ENCODE measurements at places on chromosomes 11 and 22.

- peak; percentile 44 for DNase-seq
Observed at GRCh38 chr11:115645631-115646317, 141.6 kb upstream of the CADM1 start.

DNA sequence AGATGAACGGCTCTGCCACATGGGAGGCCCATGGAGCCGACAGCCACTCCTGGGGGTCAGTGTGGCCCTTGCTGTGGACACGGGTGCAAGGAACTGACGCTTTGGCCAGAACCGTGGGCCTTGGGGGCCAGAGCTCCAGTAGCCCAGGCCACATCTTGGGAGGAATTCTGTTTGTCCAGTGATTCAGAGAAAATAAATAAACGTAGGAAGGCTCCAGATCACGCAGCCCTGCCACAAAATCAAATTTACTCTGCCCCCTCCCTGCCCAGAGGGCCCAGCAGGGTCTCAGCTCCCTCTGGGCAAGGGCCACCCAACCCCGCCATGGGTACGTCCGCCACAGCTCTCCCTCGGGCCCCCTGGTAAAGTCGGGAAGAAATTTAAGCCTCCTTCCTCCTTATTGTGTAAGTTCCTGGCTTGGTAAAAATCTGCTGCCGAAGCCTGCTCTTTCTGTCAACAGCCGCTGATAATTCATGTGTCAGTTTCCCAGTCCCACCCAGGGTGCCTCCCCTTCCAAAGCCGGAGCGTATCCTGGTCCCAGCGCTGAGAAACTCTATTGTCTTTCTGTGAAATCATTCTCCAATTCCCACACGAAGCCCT lies 6.9 kb upstream of the MUC5AC start:
- DNase-seq: no peak

DNA sequence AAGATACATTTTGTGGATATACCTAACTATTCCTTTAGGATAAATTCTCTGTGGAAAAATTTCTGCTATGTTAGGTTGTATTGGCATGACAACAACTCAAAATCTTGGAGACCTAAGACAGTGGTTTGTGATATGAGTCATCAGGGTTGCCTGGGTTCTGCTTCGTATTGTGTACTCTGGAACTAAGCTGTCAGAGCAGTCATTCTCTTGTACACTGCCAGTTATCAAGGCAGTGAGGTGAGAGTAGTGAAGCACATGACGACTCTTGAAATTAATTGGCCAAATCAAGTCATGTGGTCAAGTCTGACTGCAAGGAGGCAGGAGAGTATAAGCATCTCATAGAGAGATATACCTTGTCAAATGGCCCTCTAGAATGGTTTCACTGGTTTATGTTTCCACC lies 104.4 kb downstream of the FANCF start:
- DNase-seq: no peak

DNA sequence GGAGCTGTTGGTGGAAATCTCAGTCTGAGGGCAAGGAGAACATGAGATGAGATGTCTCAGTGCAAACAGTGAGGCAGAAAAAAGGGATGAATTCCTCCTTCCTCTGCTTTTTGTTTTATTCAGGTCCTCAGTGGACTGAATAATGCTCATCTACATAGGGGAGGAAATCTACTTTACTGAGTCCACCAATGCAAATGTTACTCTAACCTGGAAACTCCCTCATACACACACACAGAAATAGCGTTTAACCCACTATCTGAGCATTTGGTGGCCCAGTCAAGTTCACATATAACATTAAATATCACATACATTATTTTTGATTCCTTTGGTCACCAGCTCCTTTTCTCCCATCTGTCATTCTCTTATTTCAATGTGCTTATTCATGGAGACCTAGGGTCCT lies 418.8 kb downstream of the TMEM135 start:
- no peak for DNase-seq

- no peak for DNase-seq
Observed at GRCh38 chr22:43467216-43467940, 55.6 kb downstream of the MPPED1 start.

DNA sequence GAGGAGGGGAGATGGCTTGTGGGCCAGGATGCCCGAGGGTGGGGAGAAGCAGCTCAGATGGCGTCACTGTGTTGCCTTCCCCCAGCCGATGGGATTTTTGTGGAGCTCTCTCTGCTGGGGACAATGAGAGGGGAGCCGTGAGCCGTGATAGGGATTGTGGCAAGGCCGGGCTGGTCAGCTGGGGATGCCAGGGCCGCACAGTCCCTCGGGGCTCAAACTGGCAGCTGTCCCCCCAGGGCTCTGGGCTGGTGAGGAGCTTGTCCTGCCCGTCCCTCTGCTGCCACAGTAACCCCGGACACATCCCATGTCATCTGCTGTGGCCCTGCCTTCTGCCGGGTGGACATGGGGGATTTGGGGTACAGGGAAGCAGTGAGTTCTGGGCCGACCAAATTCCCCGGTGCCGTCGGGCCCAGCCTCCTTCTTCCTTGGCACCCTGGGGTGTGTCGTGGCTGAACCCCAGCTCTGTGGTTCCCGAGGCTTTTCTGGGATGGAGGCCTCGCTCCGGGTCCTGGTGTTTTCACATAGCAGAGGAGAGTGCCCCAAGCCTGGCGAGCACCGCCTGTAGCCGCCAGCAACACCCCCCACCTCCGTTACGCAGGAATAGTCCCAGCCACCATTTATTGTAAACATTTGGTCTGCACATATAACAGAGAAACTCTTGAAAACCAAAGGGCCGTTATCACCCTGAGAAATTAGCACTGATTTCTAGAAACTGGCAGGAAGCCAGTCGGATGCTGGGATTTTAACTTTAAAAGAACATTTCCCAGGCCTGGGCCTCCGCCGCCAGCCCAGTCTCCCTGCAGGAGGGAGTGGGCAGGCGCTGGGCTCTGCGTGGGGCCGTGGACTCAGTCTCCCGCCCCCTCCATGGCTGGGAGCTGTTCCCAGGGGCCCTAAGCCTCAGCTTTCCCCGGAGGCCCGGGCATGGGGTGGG lies 9.9 kb downstream of the BRSK2 start:
- DNase-seq: peak; percentile 73

DNA sequence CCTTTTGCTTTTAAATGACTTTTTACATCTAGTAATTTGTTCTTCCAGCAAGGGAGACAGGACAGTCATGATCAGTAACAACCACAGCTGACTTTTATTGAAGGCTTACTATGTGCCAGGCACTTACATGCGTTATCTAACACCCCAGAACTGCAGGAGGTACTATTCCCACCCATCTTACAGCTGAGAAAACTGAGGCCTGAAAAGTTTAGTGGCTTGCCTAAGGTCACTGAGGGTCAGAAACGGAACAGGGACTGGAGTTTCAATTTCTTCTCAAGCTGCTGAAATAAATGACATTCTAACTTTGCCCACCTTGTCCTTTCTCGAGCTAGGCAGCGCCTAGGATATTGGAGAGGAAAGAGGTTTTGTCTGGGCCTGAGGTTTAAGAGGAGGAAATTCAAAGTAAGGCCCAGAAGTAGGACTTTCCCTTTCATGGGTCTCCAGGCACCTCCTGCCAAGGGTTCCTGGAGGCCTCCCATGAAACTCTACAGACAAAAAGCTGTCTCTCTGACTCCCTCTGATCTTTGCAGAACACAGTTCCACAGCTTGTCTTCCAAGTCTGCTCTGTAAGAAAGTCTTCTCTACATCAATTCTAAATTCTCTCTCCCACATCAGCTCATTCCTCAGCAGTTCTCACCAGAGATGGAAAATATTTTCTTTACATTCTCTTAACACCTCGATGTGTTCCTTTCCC lies 102.2 kb downstream of the NAT10 start:
- DNase-seq: no peak

GRCh38 chr22:42280836-42281235 lies 10.4 kb upstream of the TCF20 start:
- DNase-seq: no peak

GRCh38 chr22:43390872-43391271 lies 20.9 kb upstream of the MPPED1 start:
- no peak for DNase-seq

DNA sequence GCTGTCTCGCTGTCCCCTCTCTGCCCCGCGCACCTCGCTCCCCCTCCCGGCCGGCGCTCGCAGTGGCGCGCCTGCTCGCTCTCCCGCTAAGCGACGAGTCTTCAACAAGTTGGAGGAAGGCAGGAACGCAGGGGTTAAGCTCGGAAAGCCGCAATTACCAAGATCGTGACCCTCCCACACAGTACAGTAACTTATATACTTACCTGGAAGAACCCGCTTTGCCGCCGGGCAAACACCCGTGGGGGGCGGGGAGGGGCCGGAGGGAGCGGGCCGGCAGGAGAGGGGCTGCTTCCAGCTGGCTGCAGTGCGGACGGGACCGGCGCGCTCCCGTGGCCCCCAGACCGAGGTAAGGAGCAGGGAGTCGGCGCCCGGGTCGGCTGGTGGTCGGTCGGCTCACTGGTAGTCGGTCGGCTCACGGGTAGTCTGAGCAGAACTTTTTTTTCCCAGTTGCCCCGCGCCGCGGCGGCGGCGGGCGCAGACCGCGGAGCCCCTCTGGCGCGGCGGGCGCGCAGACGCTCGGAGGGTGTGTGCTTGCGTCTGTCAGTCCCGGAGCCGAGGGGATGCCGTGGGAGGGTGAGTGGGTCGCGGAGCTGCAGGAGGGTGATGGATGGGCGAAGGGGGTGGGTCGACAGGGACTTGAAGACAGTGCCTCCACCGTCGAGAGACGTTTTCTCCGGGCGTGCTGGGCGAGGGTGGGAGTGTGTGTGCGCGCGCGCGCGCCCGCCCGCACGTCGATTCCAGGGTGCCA lies 101.2 kb upstream of the HSD17B12 start:
- peak; percentile 78 for DNase-seq

GRCh38 chr11:23765682-23766252 lies 731.1 kb upstream of the LUZP2 start:
- no peak for DNase-seq

- DNase-seq: no peak
Observed at GRCh38 chr11:24391167-24391566, 105.7 kb upstream of the LUZP2 start.

GRCh38 chr22:23175817-23176644 lies 4.3 kb upstream of the BCR start:
- no peak for DNase-seq

DNA sequence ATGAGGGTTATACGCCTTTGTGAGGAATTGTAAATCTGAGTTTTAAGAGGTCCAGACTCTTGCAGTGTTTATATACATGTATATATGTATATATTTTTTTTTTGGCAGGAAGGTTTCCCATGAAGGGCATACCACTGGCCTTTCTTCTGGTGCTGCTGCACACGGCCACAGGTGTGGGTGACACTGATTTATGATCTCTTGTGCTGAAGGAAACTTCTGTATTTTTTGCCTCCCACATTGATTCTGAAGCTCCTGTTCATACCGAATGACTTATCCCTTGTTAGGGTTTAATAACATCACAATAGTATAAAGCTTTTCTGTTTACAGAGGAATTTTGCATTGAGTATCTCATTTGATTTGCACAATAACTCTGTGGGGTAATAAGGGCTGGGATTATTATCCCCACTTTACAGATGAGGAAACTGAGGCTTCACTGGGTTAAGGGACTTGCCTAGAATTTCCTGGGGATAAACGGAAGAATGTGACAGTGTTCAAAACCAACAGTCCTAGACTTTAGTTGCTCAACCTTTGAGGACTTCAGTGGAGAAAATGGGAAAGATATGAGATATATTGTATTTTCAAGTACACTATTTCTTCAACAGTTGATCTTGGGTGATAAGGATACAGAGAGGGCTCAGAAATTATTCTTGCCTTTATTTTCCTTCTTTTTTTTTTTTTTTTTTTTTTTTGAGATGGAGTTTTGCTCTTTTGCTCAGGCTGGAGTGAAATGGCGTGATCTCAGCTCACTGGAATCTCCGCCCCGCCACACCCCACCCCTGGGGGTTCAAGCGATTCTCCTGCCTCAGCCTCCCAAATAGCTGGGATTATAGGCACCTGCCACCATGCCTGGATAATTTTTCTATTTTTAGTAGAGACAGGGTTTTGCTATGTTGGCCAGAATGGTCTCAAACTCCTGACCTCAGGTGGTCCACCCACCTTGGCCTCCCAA lies 70.1 kb downstream of the MICAL2 start:
- no peak for DNase-seq

- peak; percentile 42 for DNase-seq
Observed at GRCh38 chr11:107563702-107564101, 1.8 kb downstream of the ALKBH8 start.

GRCh38 chr11:88206751-88207150 lies 31.5 kb upstream of the RAB38 start:
- DNase-seq: no peak

DNA sequence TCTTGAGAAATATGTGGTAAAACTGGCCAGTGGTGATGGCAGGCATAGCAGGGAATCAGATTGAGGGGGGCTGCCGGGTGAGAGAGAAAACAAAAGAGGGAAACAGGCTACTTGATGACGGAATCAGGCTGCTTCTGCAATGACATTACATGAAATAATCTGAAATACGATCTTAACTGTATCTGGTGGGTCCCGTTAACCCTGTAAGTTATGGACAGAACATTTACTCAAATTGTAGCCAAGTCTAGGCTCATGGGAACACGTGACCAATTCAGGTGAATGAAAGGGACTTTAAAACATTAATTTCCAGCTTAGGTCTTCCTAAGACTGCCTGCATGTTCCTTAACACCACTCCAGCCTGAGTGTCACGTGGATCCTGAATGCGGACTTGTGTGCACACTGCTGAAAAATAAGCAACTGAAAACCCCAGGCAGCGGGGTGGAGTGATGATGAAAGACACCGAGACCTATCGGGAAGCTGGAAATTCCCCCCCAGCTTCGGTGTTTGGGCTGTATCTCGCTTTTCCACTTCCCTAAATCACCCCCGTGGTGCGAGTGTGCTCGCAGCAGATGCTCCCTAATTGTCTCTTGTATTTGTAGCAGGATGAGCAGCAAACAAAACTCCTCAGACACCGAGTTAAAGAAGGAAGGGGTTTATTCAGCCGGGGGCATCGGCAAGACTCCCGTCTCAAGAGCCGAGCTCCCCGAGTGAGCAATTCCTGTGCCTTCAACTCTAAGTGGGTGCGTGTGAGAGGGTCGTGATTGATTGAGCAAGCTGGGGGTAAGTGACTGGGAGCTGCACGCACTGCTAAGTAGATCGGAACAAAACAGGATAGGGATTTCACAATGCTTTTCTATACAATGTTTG lies 145.0 kb upstream of the GRK3 start:
- no peak for DNase-seq

DNA sequence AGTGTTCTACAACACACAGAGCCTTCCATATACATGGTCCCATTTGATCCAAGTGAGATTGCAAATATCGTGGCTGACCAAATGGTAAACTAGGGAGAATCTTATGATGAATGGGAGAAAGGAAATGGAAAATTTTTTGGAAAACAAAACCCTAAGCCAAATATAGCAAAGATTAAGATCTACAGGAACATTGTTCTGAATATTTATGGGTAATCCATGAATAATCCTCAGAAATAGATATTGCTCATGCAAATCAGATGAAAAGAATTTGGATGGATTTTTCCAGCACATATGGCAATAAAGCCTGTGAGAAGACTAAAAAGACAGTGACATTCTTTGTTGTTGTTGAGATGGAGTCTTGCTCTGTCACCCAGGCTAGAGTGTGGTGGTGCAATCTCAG lies 21.7 kb upstream of the PRDM10 start:
- no peak for DNase-seq

GRCh38 chr11:72380132-72380503 lies 54.2 kb downstream of the CLPB start:
- no peak for DNase-seq

All from SK-N-SH (cell line).